ENCODE measurements at places on chromosomes 3 and 15. TPM values are rescaled to one million over a fixed set of nuclear protein-coding genes. Genes with fewer than 3 reads are reported as not detected.

DNA sequence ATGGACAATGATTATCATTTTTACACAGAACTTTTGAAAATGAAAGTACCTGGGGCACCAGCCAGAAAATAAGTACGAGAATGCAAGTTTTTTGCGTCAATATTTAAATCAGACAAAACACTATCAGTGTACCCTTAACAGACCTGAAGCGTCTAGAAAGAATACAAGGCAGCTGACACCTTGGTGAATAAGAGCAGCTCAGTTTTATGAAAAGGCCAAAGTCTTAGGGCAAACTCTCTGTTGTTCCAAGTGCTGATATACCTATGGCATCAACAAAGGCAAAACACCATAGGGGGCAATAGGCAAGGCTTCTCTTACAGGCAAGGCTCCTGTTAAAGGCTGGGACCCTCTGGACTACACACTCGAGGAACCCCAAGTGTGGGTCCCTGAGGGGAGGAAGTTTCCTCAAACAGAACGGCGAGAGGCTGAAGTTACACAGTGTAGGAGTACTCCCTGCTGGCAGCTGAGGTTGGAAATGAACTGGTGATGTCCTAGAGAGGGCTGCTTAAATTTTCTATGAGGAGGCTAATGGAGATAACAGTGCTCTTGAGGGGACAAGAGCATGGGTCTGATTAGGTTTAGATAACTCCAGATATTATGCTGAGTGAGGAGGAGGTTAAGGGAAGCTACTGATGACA lies 291.0 kb downstream of the TIGIT start:
- DNase-seq = no peak

DNA sequence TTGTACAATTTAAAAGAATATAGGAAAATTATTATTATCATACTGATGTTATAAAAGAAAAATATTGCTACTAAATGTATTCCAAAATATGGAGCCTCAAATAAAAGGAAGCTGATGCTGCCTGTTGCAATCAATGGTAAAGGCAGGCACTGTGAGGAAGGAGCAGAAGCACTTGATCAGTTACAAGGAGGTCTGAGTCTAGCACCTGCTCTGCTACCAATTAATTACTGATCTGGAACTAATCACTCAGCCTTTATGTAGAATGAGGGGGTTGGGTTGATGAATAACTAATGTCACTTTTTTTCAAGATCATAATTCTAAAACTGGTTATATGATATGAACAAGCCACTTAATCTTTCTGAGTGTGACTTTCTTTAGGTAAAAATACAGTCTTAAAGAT lies 5.5 kb downstream of the ADGRG7 start:
- no peak for DNase-seq

GRCh38 chr3:59364496-59364895 lies 314.7 kb upstream of the CFAP20DC start:
- DNase-seq = no peak

DNA sequence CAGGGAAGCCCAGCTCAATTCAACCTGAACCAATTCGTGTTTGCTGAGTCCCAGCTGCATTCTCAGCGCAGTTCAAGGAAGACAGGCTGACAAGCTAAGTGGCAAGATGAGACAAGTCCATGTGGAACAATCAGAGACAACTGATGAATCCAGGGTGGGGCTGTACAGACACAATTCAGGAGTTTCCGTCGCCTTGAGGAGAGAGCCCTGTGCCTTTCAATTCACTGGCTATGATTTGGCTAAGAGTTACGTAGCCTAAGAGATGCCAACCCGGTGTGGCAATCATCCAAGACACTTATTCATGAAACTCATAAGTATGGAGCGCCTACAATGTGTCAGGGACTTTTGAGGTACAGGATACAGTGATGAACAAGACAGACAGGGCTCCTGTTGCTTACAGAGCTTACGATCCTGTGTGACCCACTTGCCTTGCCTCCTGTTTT lies 15.5 kb upstream of the ZBED2 start:
- no peak for DNase-seq

- no peak for DNase-seq
Observed at GRCh38 chr15:59218710-59219109, 12.1 kb downstream of the LDHAL6B start.

GRCh38 chr15:67050522-67051087 lies 14.8 kb upstream of the SMAD3 start:
- no peak for DNase-seq

GRCh38 chr3:177367788-177368187 lies 170.5 kb upstream of the TBL1XR1 start:
- no peak for DNase-seq

DNA sequence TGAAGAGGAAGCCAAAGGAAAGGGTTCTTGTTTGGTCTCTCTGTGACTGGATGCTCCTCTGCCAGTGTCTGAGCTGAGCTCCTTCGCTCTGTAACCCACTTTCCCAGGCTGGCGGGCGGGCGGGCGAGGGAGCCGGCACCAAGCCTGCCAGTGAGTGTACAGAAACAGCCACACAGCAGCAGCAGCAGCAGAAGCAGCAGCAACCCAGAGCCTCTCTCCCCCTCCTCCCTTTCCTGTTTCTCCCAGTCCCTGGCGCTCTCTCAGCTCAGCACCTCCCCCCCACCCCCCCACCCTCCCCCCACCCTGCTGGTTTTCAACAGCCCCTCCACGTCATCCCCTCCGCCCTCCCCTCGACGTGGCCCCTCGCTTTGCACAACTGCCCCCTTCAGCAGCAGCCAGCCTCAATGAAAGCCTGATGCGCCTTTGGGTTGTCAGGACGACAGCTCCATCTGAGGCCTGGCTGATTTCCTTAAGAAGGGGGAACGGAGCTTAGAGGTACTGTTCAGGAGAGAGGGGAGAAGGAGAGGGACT lies at the start of gene LSAMP:
Gene LSAMP (minus strand): TSS at position 177 of the 531 bp plus-strand sequence.
- peak; percentile 43 for DNase-seq

DNA sequence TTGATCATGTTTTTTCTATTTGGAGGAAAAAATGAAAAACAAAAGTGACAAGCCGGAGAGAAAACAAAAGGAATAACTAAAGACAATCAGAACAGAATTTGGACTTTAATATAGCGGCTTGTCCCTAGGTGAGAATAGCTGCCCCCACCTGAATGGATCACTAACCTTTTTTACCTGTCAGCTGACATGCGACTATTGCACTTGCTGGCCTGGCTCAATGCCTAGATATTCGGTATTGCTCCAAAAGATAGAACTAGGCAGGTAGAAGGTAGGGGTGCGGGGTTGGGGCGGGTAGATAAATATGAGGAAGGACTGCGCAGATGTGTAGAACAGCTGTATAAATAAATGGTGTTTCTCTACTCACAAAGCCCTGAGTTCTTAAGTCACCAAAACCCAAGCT lies 650 bp upstream of the MORC1 start:
- DNase-seq = no peak

- DNase-seq = no peak
Observed at GRCh38 chr3:51510996-51511395, 11.2 kb upstream of the DCAF1 start.

DNA sequence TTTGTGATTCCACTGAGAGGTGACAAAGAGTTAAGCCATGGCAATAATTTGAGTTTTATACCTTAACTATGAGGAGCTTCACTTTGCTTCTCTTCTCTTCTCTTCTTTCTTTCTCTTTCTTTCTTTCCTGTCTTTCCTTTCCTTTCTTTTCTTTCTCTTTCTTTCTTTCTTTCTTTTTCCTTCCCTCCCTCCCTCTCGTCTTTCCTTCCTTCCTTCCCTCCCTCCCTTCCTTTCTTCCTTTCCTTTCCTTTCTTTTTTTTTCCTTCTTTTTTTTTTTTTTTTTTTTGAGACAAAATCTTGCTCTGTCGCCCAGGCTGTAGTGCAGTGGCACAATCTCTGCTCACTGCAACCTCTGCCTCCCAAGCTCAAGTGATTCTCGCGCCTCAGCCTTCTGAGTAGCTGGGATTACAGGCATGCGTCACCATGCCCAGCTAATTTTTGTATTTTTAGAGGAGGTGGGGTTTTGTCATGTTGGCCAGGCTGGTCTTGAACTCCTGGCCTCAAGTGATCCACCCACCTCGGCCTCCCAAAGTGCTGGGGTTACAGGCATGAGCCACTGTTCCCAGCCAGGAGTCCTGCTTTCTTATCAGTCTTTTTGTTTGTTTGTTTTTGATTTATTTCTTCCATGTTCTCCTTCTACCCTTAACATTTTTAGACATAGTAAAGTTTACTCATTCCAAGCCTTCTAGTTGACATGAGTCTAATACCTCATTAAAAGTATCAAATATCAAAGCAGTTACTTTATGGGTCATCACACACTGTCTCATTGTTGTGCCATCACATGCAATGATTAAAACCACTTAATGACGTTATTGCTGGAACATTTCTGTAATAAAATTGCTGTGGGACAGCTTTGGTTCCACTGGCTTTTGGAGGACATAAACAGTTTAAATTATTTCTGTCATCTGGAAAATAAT lies 29.9 kb downstream of the SLC49A4 start:
- DNase-seq = no peak

GRCh38 chr15:60074181-60074885 lies 70.2 kb downstream of the FOXB1 start:
- DNase-seq = peak; percentile 74

- DNase-seq = no peak
Observed at GRCh38 chr15:82803793-82804574, 1.9 kb downstream of the FSD2 start.

GRCh38 chr15:94070356-94071295 lies 160.7 kb upstream of the MCTP2 start:
- peak; percentile 92 for DNase-seq

DNA sequence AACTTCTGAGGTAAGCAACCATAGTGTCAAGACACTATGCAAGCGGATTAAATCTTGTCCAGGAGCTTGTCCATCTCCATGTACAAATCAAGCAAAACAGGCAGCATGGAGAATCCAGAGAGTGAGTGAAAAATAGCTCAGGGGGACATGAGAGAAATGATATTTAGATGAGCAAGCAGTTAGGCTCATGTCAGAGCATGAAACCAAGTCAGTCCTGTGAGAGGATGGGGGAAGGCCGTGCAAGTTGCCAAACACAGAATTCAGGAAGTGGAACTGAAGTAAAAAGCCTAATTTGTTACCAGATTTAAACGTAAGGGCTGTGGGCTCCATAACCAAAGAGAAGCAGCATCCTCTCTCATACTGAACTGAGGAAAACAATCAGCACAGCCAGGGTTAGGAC lies 995.9 kb downstream of the MCTP2 start:
- DNase-seq = no peak

DNA sequence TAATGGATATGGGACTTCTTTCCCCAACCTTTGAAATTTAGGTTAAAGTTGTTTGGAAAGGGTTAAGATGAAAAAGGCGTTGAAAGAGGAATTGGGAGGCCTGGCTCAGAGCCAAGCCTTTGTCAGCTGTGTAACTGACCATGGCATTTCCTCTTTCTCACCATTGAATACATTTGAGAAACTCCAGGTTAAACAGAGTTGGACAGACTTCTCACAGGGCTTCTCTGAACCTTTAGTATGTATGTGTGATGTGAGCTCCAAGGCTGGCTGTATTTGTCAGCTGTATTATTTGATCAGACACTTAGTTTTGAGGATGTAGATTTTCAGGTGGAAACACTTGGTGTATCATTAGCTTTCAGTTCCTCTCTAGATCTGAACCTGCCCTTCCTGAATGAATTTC lies 136.4 kb upstream of the GOLGA6L4 start:
- DNase-seq = no peak

DNA sequence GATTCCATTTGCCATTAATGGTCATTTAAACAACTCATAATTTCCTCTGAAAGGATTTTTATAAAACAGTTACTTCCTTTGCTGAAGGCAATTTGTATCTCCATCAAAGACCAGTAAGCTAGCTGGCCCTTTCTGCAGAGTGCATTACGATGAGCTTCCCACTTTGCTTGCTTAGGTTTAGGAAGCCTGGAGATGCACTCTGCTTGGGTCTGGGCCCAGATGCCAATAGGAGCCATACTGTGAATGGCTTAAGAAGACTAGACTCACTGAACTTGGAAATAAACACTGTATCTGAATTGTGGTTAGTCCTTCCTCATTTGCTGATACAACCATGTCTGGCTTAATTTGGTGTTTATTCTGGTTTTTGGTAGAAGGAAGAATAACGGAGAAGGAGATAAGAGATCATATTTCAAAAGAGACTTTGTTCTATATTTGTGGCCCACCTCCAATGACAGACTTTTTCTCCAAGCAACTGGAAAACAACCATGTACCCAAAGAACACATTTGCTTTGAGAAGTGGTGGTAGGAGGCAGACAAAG lies 38.1 kb downstream of the OXNAD1 start:
- peak; percentile 10 for DNase-seq

GRCh38 chr15:95262866-95263564 lies 1031.7 kb downstream of the MCTP2 start:
- no peak for DNase-seq

- DNase-seq = no peak
Observed at GRCh38 chr3:31692751-31693150, 160.0 kb downstream of the STT3B start.

- DNase-seq = no peak
Observed at GRCh38 chr3:37029111-37029510, 35.8 kb downstream of the MLH1 start.

DNA sequence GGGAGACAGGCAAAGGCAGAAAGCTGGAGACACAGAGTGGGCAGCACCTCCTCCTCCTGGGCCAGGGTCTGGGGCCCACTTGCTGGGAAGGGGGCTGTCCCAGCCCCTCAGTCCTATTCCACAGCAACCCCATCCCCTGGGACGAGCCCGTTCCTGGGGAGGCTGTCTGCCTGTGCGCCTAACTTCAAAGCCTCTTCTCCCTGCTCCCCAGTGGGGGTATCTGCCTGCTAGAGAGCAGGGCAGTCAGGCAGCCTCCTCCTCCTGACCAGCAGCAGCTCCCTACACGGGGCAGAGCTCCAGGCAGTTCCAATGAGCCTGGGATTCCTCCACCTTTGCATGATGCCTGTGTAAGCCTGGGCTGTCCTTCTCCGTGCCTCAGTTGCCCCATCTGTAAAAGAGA lies 6.9 kb downstream of the PTH1R start:
- DNase-seq = no peak

DNA sequence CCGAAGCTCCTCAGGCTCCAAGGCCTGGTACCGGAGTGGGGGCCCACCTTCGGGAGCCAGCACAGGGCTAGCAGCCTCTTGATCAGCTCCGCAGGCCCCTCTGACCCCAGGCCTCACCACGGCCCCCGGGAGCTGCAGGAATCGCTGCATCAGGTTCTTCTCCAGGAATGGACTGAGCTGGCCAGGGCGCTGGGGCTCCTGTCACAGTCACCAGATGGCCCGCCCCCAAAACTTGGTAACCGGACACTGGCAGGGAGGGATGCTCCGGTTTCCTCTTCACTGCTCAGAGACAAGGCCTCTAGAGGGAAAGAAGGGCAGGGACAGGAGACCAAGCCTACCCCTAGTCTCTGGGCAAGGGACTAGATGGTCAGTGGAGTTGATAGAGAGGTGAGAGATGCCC lies 9.9 kb downstream of the AP3B2 start:
- DNase-seq = no peak

GRCh38 chr3:86990734-86991481 lies at the start of gene VGLL3:
Gene VGLL3, minus strand, starts transcription at chr3:86991149. Its CDS starts 406 bp downstream, at chr3:86990743.
- DNase-seq = peak; percentile 85

The PLA2G4D gene
- total RNA-seq = not detected

The AP2M1 gene
- total RNA-seq = 946 TPM

The TMCO5A gene
- total RNA-seq = not detected

The HACL1 gene
- total RNA-seq = 0.91 TPM

The IL17RD gene
- total RNA-seq = 2.5 TPM

The CACNA2D2 gene
- total RNA-seq = not detected

The SLTM gene
- 43.9 TPM for total RNA-seq

The PRR20G gene
- total RNA-seq = not detected

The SNX33 gene
- 13.4 TPM for total RNA-seq

The OCA2 gene
- not detected for total RNA-seq

The ADCY5 gene
- total RNA-seq = not detected

The SNX22 gene
- not detected for total RNA-seq

The KLHDC8B gene
- total RNA-seq = 8.8 TPM

The SPESP1 gene
- total RNA-seq = not detected

The TIMMDC1 gene
- total RNA-seq = 73.8 TPM
